ENCODE measurements at places on chromosomes 1 and 21. TPM values are rescaled to one million over a fixed set of nuclear protein-coding genes. Genes with fewer than 3 reads are reported as not detected.

The PLEKHO1 gene
- 93.2 TPM for polyA plus RNA-seq

The NRIP1 gene
- polyA plus RNA-seq: 43.6 TPM

The EDN2 gene
- polyA plus RNA-seq: not detected

The EPS8L3 gene
- polyA plus RNA-seq: 2.4 TPM

The RGSL1 gene
- not detected for polyA plus RNA-seq

The TP73 gene
- 0.70 TPM for polyA plus RNA-seq

The ANGEL2 gene
- polyA plus RNA-seq: 19.7 TPM

The KRTAP12-2 gene
- polyA plus RNA-seq: not detected

The OR2T33 gene
- polyA plus RNA-seq: not detected

The FOXO6 gene
- polyA plus RNA-seq: 8.8 TPM

The HCRTR1 gene
- polyA plus RNA-seq: 0.37 TPM

The DEPDC1 gene
- polyA plus RNA-seq: 9.2 TPM

GRCh38 chr1:14466006-14466405 is 132.5 kb upstream of the KAZN start:
- no peak for DNase-seq

- DNase-seq: no peak
These were observed 53.3 kb upstream of the ERO1B start for GRCh38 chr1:236334893-236335545.

DNA sequence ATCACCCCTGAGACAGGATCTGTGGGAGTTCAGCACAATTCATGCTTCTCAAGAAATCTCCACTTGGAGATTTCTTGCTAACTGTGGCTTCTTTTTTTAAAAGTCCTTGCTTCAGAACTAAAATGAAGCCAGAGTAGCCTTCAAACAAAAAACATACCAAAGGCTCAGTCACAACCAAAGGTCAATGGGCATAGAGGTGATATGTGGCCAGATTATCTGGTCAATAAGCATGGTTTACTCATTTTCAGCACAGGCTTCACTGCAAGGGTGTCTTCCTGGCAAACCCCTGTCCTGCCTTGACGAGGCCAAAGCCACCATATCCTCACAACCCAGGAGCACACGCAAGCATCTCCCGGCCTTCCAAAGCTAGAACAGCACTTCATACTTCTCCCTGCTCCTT is 11.2 kb upstream of the SPRR4 start:
- no peak for DNase-seq

- DNase-seq: no peak
These were observed 30.7 kb downstream of the PTPN14 start for GRCh38 chr1:214520544-214521165.

- DNase-seq: peak; percentile 49
These were observed 13.5 kb downstream of the ESPN start for GRCh38 chr1:6438047-6438525.

- no peak for DNase-seq
These were observed 94.4 kb downstream of the ITPKB start for GRCh38 chr1:226644541-226645176.

DNA sequence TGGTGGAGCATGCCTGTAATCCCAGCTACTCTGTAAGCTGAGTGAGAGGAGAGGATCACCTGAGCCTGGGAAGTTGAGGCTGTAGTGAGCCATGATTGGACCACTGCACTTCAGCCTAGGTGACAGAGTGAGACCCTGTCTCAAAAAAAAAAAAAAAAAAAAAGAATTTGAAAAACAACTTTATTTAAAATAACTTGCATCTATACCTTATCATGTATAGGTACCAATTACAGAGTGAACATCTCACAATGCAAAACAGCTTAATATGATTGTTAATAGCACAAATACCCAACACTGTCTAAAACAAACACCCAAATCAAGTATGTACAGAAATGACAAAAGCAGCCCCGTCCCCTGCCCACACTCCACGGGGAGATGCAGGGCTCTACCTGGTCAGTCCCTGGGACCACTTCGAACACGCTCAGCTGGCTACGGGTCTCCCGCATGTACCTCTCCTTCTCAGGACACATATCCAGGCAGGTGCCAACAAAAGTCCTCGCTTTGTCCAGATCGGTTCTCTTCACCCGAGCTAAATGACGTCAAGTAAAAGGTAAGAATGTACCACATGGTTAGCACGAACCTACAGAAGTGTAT is 10.5 kb downstream of the MCM3AP start:
- no peak for DNase-seq

GRCh38 chr1:116157096-116157495 is 45.9 kb downstream of the MAB21L3 start:
- no peak for DNase-seq

DNA sequence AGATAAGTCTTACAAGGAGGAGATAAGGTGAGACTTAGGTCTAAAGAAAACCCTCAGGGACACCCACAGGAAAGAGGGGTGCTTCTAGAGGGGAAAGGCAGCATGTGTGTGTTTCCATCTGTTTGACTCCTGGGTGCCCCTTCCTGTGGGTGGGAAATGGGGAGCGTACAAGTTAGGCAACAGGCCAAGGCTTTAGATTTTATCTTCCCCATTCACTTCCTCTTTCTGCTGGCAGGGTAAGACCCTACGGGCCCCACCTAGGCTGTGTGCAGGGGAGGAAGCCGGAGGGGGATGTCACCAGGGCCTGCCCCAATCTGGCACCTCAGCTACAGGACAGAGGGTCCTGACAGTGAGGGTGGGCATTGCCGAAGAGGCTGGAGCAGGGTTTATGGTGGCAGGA is 2.5 kb upstream of the OLIG1 start:
- DNase-seq: no peak

- peak; percentile 84 for DNase-seq
These were observed 116.6 kb upstream of the HIVEP3 start for GRCh38 chr1:42035205-42035829.

DNA sequence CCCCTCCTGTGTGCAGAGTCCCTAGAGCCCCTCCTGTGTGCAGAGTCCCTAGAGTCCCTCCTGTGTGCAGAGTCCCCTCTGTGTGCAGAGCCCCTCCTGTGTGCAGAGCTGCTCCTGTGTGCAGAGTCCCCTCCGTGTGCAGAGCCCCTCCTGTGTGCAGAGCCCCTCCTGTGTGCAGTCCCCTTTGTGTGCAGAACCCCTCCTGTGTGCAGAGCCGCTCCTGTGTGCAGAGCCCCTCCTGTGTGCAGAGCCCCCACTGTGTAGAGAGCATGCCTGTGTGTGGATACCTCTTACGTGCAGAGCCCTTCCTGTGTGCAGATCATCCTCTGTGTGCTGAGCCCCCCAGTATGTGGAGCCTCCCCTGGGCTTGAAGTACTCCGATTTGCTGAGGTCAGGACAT is 8.3 kb upstream of the HES5 start:
- no peak for DNase-seq

- peak; percentile 26 for DNase-seq
These were observed 19.4 kb upstream of the GNG5 start for GRCh38 chr1:84525779-84526178.

- no peak for DNase-seq
These were observed 1.7 kb upstream of the SIM2 start for GRCh38 chr21:36697060-36697850.

GRCh38 chr1:153773096-153773921 is 1.9 kb upstream of the SLC27A3 start:
- DNase-seq: peak; percentile 66

DNA sequence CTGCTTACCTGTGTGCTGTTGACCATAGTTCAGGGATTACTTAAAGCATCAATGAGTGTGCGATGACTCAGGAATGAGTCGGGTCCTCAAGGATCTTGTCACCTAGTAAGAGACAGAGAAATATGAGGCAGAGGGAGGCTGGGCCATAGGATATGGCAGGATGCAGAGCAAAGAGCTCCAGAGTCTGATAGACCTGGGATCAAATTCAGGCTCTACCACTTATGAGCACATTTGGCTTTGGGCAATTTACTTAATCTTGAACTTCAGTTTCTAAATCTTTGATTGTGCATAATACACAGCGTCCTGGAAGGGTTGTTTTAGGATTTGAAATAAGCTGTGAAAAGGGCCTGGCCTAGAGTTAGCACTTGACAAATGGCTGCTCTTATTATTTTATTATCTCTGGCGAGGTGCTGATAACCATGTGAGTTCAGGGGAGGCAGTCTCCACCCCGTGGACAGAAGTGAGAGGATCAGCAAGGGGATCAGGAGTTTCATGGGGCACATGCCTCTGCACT is 94.5 kb downstream of the ROR1 start:
- no peak for DNase-seq
